ENCODE measurements at places on chromosomes 4 and X.

GRCh38 chr4:22091906-22092305 lies 143.3 kb upstream of the KCNIP4 start:
- no peak for DNase-seq

DNA sequence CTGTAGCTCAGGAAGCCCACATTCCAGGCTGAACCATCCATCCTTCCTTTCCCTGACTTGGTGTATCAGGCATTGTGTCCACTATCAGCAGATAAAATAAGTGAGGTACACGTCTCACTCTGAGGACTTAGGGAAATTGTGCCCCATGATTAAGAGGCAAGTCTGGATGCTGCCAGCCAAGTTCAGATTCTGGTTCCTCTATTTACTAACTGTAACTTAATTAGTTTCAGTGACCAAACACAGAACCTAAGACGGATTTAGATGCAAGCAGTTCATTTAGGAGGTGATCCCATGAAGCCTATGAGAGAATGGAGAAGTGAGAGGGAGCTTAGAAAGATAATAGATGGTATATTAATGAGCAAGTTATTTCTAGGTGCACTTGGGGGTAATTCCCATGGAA lies 56.6 kb upstream of the PACRGL start:
- DNase-seq, result no peak

DNA sequence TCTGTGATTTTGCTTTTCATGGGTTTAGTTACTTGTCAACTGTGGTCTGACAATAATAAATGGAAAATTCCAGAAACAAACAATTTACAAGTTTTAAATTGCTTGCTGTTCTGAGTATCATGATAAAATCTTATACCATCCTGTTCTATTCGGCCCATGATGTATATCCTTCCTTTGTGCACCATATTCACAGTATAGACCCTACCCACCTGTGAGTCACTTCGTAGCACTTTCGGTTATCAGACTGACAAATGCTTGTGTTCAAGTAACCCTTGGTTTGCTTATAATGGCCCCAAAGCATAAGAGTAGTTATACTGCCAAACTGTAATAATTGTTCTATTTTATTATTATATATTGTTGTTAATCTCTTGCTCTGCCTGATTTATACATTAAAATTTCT lies 1183.4 kb upstream of the PCDH7 start:
- no peak for DNase-seq

GRCh38 chrX:18945483-18945882 lies 38.4 kb downstream of the PHKA2 start:
- DNase-seq, result no peak

GRCh38 chr4:70704215-70704930 lies 16.0 kb downstream of the UTP3 start:
- DNase-seq, result peak; percentile 68

DNA sequence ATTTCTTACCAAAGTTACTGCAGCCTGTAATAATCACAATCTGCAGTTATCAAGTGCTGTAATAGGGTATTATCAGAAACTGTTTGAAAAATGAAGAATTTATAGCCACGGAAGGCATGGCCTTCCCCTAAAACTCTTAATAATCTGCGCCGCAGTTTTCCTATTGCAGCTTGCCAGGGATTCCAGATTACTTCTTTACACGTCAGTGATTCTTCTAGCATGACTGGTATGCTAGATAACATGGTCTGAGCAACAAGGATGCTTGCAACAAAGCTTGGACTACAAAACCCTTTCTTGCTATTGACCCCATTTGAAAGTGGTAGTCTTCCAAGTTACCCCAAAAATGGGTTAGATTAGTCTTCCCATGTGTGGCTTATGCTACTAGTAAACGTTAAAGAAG lies 47.2 kb upstream of the GK2 start:
- DNase-seq, result no peak

- no peak for DNase-seq
These were observed 130.2 kb downstream of the ENOX2 start for GRCh38 chrX:130772776-130773143.

- no peak for DNase-seq
These were observed 473.8 kb downstream of the IL15 start for GRCh38 chr4:142110136-142110535.

DNA sequence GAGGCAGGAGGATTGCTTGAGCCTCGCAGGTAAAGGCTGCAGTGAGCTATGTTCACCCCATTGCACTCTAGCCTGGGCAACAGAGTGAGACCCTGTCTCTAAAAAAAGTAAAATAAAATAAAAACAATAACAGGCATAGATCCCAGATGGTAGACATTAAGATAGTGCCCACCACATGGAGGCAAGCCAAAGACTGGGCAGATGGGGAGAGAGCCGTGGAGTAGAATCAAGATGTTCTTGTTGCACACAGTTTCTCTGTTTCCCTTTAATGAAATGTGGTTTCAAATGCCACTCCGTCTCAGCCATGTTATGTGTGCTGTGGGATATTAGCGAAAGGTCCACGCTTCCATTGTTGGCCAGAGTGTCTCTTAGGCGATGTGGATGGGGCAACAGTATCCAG lies 63.8 kb upstream of the TBL1X start:
- no peak for DNase-seq

DNA sequence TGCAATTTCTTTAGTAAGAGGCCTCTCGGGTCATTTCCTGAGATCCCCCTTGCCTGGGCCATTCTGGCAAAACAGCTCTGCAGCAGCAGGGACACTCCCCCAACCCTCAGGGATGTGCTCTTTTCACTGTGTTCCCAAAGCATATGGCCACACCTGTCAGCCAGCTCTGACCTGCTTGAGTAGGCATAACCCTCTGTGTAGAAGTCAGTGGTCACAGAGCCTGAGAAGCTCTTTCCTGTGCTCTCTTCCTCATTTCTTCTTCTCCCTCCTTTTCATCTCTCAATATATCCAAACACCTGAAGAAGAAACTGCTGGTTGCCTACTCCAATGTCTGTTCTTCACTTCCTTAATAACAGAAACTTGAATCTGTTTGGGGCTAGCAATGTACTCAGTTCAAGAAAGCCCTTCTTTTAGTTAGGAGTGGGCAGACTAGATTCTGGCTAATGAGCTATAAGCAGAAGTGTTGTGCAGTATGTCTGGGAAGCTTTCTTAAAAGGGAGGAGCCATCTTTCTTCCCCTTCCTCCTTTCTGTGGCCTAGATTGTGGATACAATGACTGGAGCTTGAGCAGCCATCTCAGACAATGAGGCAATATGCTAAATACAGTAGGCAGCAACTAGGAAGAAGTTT lies 73.3 kb downstream of the PRPS1 start:
- DNase-seq, result no peak

GRCh38 chr4:156606554-156607477 lies 364.8 kb downstream of the PDGFC start:
- no peak for DNase-seq

- peak; percentile 59 for DNase-seq
These were observed 6.7 kb upstream of the HSD17B10 start for GRCh38 chrX:53440621-53441517.

GRCh38 chrX:12978205-12979025 lies 3.5 kb downstream of the TMSB4X start:
- peak; percentile 70 for DNase-seq

GRCh38 chr4:106981431-106981830 lies 54.7 kb downstream of the DKK2 start:
- no peak for DNase-seq

DNA sequence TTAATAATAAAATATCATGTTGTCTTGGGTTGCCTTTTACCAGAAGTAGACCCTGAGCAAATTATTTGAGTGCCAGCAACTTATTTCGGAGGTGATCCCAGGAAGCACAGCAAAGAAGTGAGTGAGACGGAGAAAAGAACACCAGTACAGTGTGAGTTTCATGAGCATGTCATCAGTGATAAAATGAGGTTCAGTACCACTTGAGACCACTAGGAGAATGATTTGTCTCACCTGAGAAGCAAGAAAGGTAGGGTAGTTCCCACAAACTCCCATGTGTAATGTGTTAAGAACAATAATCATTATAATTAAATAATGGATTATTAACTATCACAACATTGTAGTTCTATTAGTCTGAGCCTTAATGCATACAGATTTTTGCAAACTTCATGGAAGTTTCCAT lies 112.8 kb upstream of the DMD start:
- DNase-seq, result no peak

DNA sequence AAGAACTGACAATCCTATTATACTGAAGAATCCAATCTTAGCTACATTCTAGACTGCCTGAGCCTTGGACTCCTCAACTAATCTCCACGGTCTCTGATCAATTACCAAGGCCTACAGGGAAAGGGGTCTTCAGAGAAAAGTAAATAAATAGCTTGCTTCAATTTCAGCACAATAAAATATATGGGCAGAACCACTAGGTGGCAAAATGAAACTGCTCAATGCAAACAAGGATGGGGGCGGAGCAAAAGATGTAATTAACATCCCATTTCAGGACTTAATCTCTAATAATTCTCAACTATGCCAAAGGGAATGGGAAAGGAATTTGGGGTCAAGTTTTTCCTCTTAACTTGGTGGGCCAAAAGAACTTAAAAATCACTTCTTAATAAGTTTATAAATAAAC lies 78.4 kb upstream of the MAP3K15 start:
- DNase-seq, result peak; percentile 6

DNA sequence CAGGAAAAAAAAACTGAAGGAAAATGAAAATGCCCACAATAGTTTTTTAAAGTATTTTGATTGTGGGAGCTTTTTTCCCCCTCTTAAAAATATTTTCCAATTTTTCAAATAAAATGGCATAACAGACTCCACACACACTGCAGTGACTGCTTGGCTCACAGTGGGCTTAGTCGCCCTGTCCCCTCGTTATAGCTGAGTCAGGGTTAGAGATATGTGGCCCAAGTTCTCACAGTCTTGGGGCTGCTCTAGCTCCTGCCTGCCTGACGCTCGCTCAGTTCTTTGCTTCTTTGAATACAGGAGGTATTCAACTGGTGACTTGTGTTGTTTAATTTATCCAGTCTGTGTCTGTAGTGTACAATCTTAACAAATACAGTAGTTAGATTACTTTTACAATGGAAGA lies 47.7 kb downstream of the BEND2 start:
- DNase-seq, result no peak

Data from stimulated activated CD4-positive, alpha-beta T cell treated with anti-CD3 and anti-CD28 coated beads, Interleukin-15, amount 100 ng/mL, for 24 hours (primary cell).